NCI-H2107 (cell line): ENCODE measurements at places on chromosomes 2 and 18.
A peak's percentile ranks its signal among the peaks of the same experiment; 100 is the strongest.

DNA sequence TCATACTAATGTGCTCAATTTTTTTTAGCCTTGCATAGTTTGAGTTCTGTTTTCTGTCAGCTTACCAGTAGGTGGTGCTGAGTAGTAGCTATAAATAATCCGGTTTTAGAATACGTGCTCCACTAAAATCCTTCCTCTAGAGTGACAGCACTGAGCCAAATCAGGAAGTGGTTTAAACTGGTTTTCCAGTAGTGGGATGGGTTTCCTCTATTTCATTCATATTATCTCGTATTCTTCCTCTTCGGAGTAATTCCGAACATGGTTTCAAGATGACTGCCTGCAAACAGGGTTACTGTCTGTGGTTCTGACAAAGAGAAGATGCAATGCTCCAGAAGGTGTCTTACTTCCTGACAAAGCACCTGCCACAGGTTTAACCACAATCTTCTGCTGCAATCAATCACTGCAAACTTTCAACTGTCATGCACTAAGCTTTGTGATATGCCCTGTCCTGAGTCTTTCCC, 496.9 kb upstream of the VRK2 start:
- DNase-seq, result peak; percentile 10

- no peak for DNase-seq
Measured at GRCh38 chr18:23267447-23267776, 132.1 kb downstream of the CABLES1 start.

- peak; percentile 18 for DNase-seq
Measured at GRCh38 chr2:134359367-134360081, 105.7 kb downstream of the MGAT5 start.

- no peak for DNase-seq
Measured at GRCh38 chr2:3745920-3746319, 42.5 kb downstream of the DCDC2C start.

DNA sequence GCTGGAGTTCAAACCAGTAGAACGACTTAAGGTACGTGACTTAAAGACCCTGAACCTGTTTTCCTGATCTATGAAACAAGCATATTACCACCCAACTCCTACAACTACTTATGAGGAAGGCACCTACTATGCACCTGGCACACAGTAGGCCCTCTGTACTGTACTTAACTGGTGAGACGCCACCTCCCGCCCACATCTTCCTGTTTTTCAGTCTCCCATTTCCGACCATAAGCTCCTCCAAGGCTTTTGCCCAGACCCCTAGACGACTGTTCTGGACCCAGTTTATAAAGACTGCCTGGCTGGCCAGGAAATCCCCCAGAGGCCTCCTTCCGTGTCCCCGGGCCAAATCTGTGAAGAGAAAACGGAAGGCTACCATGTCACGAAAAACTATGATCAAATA, 1.5 kb downstream of the GALNT14 start:
- DNase-seq, result no peak

GRCh38 chr2:77713412-77713811, 191.2 kb upstream of the LRRTM4 start:
- no peak for DNase-seq

- no peak for DNase-seq
Measured at GRCh38 chr18:6934859-6935258, 182.7 kb downstream of the LAMA1 start.

DNA sequence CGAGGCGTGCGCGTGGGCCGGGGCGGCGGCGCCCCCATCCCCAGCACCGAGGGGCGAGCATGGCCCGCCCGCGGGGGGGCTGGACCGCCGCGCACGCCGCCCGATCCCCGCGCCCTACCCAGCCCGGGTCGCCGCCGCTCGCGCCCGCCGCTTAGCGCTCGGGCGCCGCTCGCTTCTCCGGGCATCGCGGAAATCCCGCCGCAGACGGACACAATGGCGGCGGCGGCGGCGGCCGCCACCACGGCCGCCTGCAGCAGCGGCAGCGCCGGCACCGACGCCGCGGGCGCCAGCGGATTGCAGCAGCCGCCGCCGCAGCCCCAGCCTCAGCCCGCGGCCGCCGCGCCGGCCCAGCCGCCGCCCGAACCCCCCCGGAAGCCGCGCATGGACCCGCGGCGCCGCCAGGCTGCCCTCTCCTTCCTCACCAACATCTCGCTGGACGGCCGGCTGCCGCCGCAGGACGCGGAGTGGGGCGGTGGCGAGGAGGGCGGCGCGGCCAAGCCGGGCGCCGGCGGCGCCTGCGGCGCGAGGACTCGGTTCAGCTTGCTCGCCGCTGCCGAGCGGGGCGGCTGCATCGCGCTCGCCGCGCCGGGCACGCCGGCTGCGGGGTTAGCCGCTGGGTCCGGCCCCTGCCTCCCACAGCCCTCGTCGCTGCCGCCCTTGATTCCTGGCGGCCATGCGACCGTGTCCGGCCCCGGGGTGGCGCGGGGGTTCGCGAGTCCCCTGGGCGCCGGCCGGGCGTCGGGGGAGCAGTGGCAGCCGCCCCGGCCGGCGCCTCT, 453 bp downstream of the CABLES1 start:
- DNase-seq, result no peak

- DNase-seq, result no peak
Measured at GRCh38 chr2:236551471-236552211, 18.0 kb upstream of the ACKR3 start.

DNA sequence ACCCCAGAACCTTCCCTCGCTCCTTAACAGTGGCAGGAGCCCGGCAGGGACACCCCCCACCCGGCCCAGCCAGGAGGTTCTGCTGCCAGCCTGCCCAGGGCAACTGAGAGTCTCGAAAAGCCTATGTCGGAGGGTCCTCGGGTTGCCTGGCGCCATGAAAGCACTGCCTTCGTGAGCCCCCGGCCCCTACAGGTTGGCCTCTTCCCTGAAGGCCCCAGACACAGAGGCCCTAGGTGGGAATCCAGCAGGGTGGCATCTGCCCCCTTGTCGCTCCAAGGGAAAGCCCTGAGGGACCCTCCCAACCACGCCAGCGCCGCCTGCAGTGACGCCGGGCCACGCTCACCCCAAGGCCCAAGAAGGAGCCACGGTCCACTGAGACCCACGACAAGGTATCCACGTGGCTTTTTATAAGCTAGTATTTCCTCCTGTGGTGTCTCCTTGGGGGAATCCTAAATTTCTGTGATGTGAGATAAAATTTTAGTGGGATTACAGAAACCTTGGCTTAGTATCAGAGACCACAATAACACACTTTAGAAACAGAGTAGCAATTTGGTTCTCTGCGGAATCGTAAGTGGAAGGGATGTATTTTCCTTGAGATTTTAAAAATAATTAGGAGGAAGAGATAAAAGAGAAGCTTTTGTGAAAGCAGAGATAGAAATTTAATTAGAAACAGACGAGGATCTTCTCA, 138.9 kb downstream of the HDAC4 start:
- DNase-seq, result no peak

DNA sequence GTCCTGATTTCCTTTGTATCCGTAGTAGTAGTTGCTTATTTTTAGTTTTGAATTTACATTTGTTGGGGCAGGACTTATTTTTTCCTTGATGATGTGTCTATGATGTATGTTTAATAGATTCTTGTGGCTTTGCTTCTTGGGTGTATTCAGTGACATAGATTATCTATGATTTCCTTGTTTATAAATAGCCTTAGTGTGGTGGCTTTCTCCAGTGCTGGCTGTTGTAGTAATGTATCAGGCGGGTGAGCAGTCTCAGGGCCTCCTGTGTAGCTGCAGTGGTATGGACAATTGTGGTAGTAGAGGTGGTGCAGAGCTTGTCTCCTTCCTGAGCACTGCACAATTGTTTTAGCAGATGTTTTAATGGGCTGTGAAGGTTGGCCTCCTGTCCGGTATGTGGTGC, 60.5 kb downstream of the SMCHD1 start:
- DNase-seq, result no peak

DNA sequence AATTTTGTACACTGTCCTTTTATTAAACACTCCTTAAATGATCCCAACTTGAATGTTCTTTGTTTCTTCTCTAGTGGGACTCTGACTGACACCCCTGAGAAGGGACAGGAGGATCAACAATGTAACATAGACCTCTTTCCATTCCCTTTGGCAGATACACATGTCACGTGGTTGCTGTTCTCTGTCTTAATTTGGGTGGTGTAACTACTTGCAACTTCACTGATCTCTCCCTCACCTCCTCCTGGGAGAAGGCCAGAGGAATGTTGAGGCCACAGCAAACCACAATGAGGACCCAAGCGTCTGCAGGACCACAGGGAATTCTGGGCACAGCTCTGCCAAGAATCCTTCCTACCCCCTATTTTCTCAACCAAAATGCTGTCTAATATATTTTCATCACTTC, 205.6 kb downstream of the RTP5 start:
- DNase-seq, result no peak

DNA sequence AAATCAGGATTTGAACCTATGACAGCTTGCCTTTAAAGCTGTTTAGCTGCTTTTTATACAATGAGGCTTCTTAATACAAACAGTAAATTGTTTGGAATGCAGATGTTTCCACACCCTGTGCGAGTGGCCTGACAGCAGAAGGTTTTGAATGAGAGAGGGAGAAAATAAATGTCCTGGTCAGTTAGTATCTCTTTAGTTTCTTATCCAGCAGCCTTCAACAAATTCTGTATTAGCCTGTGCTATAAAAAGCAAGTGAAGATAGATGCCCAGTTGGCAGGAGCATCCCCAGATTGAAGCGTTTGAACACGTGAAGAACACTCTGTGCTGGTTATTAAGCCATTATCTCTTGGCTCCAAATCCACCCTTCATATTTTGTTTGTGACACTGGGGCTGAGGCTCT, 70.6 kb downstream of the CERS6 start:
- no peak for DNase-seq

DNA sequence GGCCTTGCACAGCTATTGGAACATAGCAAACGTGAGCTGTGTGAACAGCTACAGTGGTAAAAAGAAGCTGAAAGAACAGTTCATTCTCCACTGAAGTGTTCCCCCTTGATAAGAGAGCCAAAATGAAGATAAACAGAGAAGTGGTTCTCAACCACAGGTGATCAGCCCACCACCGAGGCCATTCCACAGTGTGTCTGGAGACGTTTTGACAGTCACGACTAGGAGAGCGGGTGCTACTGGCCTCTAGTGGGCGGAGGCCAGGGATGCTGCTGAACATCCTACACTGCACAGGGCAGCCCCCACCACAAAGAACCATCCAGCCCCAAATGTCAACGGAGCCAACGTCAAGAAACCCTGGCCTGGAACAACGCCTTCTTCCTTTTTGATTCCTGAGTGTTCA, 38.4 kb downstream of the ADCY3 start:
- DNase-seq, result no peak

- DNase-seq, result no peak
Measured at GRCh38 chr2:224994242-224994823, 47.9 kb downstream of the DOCK10 start.

DNA sequence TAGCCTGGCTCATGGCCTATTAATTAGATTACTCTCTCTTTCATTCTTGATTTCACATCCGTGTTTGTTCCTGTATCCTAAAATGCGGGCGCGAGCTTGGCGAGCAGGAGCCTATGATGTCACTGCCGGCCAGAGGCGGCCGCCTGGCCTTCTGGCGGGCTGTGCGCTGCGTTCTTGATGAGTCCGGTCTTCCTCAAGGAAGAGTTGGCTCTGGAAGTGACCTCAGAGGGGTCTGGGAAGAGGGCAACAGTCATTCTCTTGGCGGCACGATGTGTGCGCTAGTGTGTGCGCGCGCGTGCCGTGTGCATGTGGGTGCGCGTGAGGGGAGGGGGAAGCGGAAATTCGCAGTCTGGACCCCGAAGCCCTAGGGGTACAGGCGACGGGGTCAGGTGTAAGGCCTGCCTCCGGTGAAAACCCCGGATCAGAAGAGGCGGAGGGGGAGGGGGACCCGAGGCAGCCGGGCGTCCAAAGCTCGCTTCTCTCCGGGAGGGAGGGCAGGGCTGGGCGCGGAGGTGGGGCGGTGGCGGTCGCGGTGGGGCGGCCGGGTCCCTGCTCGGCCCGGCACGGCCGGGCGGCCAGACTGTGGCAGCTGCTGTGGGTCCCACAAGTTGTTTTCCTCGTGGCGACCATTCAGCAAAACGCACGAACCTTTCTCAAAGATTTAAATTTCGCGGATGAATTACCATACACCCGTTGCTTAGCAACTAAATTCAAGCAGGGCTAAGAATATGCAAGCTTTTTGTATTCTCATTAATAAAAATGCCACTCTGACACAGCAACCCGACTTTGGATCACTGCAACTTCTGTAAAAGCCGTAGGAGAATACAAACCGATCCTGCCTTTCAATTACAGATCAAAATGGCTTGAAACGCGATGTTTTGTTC, 8.4 kb downstream of the POU3F3 start:
- no peak for DNase-seq

DNA sequence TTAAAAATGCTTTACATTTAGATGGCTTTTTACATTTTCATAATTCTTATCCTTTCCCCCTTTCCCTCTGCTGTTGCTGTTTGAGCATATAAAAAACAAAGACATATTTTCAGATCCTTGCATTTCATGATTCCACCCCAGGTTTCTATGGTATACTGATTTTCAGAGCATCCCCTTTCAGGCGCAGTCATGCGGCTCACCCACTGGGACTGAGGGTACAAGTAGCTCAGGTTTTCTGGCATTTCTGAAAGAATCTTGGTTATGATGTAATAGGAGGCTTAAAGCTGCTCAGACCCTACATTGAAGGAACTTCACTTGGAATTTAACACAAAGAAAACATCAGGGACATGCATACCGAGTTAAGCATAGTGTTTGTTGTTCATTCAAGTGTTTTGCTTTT, 310.8 kb downstream of the ETAA1 start:
- DNase-seq, result no peak

GRCh38 chr2:196067088-196067382, 1.6 kb downstream of the DNAH7 start:
- no peak for DNase-seq

DNA sequence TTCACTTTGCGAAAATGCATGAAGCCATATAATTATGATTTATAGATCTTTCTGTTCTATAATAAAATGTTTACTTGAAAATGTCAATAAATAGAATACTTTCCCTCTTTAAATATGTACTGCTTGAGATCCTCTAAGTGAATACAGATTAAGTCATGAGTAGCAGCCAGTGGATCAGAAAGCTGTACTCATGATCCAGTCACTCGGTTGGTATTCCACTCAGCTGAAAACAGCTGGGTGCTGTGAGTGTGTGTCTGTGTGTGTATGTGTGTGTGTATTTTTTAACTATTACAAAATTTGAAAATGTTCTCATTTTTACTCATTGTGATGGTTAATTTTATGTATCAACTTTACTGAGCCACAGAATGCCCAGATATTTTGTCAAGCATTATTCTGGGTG, 141.6 kb upstream of the CYP26B1 start:
- no peak for DNase-seq

DNA sequence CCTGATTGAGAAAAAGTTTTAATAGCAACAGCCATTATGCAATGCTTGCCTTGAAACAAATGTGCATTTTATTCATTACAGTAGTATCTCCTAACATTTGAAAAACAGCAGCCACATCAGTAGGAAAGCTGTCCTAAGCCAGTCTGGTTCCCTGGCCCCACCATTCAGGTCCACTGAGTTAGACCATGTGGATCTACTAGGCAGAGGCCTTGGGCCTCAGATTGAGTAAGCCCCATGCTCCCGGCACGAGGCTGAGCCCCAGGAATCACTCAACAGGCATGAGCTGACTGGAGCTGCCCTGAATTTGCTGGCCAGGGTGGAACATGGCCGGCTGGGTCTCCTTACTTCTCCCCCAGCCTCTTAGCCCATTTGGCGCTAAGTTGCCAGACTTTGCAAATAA, 103.4 kb downstream of the ZFP36L2 start:
- no peak for DNase-seq
